Stimulated activated CD4-positive, alpha-beta T cell treated with anti-CD3 and anti-CD28 coated beads, Interleukin-15, amount 100 ng/mL, for 1 hour (primary cell): ENCODE measurements at places on chromosomes 12 and 14.

DNA sequence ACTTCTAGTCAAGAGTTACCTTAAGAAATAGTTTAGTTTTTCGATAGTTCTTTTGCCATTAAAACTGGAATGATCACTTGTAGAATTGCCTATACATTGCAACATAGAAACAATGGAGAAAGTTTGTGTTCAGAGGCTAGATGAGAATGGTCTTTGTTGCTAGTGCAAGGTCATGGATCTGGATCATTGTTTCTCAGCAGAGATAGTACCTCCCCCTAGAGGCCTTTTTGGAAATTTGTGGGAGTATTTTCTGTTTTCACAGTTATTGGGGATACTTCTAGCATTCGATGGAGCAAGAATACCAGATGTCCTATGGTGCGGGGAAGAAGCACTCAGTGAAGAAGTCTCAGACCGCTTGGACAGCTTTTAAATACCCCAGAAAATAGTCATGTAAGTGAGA is 138.8 kb upstream of the HMGA2 start:
- no peak for DNase-seq

GRCh38 chr12:53983950-53984572 is 885 bp upstream of the HOXC10 start:
- DNase-seq, result no peak

GRCh38 chr12:6346235-6346832 is 4.5 kb upstream of the TNFRSF1A start:
- no peak for DNase-seq

GRCh38 chr12:88553941-88554658 is 26.2 kb downstream of the KITLG start:
- no peak for DNase-seq

GRCh38 chr12:104462931-104463339 is 6.2 kb downstream of the CHST11 start:
- DNase-seq, result no peak

DNA sequence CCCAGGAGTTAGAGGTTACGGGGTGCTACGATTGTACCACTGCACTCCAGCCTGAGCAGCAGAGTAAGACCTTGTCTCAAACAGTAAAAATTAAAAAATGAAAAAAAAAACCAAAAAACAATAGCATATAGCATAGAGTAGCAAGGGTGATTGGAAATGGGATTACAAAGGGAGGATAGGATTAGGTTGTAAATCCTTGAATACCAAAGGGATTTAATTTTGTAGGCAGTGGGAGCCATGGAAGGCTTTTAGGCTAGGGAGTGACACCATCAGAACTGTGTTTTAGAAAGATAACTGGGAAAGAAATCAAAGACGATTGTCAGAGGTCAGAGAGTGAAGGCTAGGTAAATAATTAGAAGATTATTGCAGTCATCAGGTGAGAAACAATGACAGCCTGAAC is 2.8 kb upstream of the SGPP1 start:
- DNase-seq, result no peak

DNA sequence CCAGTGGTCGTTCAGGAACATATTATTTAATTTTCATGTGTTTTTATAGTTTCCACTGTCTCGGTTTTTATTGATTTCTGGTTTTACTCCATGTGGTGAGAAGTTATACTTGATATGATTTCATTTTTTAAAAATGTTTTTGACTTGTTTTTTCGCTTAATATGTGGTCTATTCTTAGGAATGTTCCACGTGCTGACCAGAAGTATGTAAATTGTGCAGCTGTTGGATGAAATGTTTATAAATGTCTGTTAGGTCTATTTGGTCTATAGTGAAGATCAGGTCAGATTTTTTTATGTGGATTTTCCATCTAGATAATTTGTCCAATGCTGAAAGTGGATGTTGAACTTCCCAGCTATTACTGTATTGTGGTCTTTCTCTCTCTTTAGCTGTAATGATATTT is 433.8 kb upstream of the MIS18BP1 start:
- no peak for DNase-seq

DNA sequence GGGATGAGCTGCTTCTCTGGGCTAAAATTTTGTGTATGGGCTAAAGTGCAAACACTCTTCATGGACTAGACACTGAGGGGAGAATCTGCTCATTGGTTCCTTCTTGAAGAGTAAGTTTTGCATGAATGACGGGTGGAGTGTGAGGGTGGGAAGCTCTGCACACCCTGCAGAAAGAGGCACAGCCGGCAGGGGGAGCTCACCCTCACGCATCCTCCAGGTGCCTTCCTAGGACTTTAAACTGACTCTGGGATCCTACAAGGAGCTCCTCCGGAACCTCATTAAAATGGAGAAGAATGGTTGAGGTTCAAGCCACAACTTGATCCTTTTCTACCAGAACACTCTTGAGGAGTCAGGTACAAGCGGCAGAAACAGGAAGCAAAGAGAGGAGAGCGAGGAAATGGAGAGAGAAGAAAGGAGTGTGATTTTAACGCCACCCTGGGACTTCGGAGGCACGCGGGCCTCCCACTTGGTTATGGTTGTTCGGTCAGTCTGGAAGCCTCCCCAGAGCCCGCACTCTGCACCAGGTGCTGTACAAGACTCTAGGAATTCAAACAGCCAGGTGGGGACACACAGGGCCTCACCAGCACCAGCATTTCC is 87.5 kb downstream of the SETD3 start:
- DNase-seq, result no peak

DNA sequence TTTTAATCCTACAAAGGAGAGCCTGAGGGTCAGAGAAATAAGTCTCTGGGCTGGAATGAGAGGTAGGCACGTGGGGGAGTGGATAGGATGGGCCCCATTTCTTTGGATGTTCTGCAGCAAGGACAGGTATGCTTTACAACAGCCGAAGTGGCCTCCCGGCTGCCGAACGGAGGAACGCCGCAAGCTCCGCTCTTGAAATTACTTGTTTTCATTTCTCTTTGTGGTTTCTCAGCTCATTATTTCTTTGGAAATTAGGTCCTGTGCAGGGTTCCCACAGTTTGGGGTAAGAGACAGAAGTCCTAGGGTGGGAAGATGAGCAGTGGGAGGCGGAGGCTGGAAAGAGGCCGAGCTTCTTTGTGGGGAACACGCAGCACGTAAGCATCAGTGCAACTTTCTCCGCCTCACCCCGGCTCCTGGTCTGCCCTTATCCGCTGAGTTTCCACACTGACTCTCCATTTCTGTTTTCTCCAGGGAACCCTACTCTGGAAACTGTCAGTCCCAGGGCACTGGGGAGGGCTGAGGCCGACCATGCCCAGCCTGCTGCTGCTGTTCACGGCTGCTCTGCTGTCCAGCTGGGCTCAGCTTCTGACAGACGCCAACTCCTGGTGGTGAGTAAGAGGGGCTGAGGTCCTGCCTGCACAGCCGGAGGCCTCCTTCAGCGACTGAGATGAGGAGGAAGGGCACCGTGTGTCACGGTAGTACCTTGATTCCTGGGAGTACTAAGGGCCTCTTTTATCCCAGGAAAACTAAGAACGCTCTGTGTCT is 2.0 kb downstream of the WNT5B start:
- DNase-seq, result no peak

GRCh38 chr12:77847060-77847541 is 16.4 kb downstream of the NAV3 start:
- no peak for DNase-seq

GRCh38 chr12:83536496-83536895 is 849.8 kb downstream of the TMTC2 start:
- no peak for DNase-seq

DNA sequence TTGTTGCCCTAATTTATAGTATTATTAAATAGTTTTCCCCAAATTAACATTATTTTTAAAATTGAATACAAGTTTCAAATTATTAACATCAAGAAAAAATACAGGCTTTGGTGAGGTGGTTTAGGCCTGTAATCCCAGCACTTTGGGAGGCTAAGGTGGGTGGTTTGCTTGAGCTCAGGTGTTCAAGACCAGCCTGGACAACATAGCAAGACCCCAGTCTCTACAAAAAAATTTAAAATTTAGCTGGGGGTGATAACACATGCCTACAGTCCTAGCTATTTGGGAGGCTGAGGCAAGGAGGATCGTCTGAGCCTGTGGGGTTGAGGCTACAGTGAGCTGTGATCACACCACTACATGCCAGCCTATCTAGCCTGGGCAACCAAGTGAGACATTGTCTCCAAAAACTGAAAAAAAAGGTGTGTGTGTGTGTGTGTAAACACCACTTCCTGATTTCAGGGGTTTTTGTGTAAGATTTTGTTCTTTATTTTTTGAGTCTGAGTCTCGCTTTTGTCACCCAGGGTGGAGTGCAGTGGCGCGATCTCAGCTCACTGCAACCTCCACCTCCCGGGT is 3.9 kb upstream of the DNAL1 start:
- no peak for DNase-seq

DNA sequence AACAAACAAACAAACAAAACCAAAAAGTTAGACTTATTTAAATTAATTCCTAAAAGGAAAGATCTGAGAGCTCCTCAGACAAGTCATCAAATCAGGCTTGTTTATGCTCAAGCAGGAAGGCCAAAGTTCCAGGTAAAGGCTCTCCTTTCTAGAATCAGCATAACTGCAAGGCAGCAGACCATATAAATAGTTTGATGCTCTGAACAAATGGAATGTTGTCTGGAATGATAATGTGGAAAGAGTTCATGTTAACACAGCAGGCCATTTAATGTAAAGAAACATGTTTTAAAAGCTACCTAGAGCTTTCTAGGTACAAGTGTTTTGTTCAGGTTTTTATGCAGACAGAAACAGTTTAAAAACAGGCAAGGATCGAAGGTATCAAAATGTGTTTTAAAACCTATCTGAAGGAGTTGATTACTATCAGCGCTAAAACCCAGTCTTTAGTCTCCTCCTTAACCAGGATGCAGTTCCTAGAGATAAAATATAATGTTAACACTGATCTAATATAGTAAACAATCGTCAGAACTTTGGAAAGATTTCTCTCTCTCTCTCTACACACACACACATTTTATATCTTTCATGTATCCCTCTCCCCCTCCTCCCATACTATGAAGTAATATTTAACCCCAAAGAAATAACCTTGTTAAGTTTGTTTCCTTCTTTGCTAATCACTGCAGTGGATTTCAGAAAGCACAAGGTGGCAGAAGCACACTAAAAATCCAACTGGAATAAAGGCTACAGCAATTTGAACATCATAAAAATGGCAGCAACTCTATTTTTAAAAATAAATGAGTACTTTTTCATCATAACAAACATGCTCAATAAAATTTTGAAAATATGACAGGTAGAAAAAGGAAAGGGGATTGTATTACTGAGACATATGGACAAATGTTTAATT is 135.5 kb downstream of the PAWR start:
- no peak for DNase-seq

- DNase-seq, result no peak
Measured at GRCh38 chr12:11959117-11959823, 111.5 kb upstream of the BCL2L14 start.

DNA sequence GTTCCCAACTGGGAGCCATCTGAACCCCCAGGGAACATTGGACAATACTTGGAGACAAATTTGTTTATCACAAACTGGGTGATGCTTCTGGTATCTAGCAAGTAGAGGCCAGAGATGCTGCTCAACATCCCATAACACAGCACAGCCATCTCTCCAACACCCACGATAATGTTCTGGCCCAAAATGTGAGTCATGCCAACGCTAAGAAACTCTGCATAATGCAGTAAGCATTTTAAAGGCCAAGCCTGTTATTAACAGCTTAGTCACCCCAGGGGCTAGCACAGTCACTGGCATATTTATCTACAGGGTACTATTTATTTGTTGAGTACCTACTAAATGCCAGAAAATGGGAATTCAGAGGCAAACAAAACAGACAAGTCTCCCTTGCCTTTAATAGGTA is 873.1 kb upstream of the TMEM132C start:
- DNase-seq, result no peak

DNA sequence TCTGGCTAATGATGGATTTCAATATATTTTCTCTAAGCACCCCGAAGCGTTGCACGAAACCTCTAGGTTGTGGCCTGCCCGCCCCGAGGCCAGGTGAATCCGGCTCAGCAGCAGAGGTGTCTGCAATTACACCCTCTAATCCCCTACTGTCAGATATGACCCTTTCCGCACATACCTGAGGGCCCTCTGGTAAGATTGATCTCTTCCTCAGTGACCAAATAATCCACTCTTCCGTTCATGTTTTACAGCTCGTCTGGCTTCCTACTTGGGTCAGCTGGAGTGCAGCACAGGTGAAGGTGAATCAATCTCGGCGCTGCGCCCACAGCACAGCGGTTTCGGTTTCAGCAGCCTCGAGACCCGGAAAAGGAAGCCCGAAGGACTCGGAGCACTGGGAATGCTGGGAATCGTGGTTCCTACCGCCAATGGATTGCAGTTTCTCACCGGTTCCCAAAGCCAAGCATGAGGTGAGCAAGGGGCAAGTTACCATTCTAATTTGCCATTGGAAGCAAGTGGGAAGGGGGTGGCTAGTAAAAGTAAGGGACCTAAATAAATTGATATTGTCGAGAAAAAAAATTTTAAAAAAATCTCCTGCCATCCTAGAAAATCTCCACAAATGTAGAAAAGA is at the start of gene SYNJ2BP:
Gene SYNJ2BP, minus strand, starts transcription at position 366 of the 625 bp plus-strand sequence. Its CDS starts 127 bp downstream, at position 239.
- peak; percentile 25 for DNase-seq

DNA sequence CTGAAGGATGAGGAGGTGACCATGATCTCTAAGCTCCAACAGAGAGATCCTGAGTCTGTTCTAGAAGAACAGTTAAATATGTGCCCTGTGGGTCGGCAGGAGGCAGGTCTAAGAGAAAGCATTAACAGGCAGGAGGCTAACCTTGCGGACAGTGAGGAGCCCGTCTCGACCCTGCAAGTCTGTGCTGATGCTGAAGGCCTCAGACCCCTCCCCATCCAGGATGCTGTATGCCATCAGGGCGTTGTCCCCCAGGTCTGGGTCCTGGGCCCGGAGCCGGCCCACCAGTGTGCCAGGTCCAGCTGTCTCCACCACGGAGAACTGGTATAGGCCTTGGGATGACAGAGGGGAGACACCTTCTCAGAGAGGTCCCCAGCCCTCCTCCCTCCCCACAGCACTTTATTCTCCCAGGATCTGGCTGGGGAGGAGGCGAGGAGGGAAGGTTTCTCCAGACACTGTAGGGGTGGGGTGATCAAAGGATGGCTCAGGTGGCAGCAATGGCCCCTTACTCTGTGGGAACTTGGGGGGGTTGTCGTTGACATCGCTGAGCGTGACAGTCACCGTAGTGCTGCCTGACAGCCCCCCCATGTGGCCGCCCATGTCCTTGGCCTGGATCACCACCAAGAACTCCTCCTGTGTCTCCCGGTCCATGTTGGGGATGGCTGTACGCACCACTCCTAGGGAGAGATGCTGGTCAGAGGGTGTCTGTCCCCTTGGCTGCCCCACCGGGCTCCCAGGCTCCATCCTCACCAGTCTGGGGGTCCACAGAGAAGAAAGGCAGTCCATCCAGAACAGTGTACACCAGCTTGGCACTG is 3.1 kb downstream of the CDH24 start:
- no peak for DNase-seq

GRCh38 chr12:11653215-11653753 is 3.8 kb downstream of the ETV6 start:
- no peak for DNase-seq

GRCh38 chr14:64474041-64474440 is 8.7 kb downstream of the AKAP5 start:
- DNase-seq, result no peak

GRCh38 chr14:104353921-104354701 is 215.7 kb downstream of the KIF26A start:
- no peak for DNase-seq

GRCh38 chr12:80766897-80767296 is 50.2 kb downstream of the MYF5 start:
- no peak for DNase-seq

GRCh38 chr12:27112871-27113270 is 30.5 kb upstream of the C12orf71 start:
- DNase-seq, result no peak
